ENCODE measurements at places on chromosomes 3 and 15.
A peak's percentile ranks its signal among the peaks of the same experiment; 100 is the strongest.

GRCh38 chr3:156772588-156773206, 53.5 kb upstream of the LEKR1 start:
- no peak for DNase-seq

GRCh38 chr3:176562331-176562730, 635.0 kb downstream of the TBL1XR1 start:
- no peak for DNase-seq

GRCh38 chr3:20975188-20975651, 775.8 kb downstream of the ZNF385D start:
- no peak for DNase-seq

GRCh38 chr3:171086914-171087313, 60.4 kb upstream of the SLC2A2 start:
- DNase-seq, result no peak

GRCh38 chr3:134620476-134621115, 30.2 kb downstream of the KY start:
- no peak for DNase-seq

GRCh38 chr3:134367869-134368750, 6.1 kb downstream of the AMOTL2 start:
- DNase-seq, result no peak

DNA sequence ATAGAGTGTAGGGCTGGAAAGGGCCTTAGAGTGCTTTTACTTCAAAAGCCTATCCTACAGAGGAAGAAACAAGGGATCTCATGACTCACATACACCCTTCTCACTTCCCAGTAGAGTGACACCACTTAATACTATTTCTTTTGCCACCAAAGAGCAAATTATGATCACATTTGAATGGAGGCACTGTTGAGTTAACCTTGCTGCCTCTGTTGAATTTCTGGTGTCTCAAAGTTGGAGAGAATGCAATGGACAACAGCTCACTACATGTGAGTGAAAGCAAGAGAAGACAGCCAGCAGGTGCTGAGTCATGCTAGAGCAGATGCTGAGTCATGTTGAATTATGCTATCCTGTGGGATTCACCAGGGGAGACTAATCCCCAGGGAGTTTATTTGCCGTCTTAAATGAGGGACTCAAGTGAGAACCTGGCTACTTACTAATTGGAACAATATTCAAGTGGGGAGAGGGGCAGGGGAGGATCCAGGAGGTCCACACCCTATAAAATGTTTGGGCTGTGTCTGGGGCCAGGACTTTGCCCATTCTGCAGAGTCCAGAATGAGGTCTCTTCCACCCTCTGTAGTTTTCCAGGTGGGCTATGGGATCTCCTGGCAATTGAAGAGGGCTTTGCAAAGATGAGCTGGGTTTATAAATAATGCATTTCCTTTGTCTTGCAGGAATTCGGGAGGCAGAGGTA, 35.8 kb downstream of the ST8SIA2 start:
- DNase-seq, result peak; percentile 82

DNA sequence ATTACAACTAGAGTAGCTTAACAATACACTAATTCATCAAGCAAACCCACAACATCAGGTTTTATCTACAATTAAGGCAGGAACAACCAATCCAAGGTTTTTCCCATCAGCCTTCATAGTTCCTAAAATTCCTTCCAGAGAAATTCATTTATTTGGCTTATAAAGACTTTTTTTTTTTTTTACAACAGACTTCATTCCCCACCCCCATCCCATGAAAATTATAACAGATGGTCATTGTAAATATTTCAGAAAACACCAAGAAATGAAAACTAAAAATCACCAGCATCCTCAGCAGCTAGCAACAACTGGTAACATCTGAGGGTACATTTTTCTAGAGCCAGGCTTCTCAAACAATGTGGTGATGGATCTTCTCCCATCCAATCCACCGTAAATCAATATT, 11.0 kb downstream of the SH3BP5 start:
- no peak for DNase-seq

DNA sequence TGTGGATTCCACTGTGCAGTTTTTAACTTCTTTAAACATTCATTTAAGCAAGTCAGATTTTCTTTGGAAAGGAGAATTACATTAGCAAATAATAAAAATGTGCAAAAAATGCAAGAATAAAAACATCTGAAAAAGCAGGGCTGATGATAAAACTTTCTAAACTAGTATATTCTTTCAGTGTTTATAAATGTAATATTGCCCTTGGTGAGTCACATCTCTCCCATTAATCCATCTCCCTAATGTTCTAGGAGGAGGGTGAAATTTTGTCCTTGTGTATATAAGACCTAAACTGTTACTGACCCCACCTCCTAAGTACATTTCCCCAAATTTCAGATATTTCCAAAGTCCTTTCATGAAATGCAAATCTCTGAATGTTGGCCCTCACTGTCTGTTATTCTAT, 28.5 kb upstream of the DCUN1D1 start:
- no peak for DNase-seq

DNA sequence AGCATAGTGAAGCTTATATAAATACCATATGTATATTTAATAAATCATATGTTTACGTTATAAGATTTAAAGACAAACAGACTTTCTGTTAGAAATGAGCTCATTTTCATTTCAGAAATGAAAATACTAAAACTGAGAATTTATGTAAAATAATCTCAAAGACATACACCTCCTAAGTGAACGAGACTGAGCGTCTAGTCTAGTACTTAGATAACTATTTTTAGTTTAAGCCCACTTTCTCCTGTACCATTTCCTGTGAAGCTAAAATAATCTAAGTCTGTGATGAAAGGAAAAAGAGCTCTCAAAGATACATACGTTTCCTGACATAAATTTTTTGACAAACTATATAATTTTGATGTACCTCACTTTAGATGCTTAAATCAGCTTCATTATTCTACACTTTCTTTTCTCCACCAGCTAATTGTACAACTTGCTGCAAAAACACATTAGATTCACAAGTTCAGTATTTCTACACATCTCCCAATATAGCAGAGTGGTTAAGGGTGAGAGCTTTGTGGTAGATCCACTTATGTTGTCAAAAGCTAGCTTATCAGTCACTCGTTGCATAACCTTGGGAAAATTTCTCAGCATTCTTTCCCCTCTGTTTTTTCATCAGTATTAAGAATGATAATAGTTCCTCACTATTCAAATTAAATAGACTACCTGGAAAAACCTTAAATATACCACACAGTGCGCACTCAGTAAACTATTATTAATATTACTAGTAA, 703.0 kb downstream of the PLOD2 start:
- DNase-seq, result no peak

DNA sequence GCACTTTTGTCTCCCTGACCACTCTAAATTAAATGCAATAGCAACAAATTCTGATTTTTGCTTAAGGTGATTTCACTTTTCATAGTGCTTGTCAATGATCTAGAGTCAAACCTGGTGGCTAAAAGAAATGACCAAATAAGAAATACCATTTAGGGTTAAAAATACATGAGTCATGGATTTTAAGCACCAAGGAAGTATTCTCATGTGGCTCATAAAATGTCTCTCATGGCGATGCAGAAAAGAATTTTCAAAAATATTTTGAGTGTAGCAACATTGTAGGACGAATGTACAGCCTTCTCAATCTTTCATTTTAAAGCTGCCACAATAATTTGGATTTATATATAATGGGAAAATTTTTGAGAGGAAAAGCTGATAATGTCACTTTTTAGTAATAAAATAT, 193.6 kb downstream of the EPHA3 start:
- DNase-seq, result peak; percentile 49
